Stimulated activated CD4-positive, alpha-beta T cell treated with anti-CD3 and anti-CD28 coated beads, Interleukin-1b, Interleukin-23, amount 100 ng/mL, for 4 hours (primary cell): ENCODE measurements at places on chromosomes 7 and 10.
A peak's percentile ranks its signal among the peaks of the same experiment; 100 is the strongest.

DNA sequence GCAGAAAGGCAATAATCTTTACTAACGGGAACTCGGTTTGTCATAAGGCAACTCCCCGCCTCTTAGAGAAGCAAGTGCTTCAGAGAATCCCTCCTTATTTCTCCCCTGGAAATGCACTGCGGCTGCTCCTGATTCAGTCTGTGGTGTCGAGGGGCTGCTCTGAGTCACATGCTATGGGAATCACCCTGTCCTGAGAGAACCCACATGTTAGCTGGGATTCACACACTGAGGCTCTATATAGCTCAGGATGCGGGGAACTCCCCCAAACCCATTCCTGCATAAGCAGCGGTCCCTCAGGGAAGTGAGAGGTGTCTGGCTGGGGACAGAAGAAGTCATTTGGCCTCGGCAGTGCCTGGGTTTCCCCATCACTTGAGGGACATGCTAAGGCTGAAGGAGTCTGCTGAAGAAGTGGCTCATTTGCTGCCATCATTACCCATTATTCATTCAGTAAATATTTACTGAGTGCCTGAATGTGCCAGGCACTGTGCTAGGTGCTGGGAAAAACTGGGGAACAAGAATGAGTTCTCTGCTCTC lies 87.5 kb downstream of the ATXN7L1 start:
- no peak for DNase-seq

GRCh38 chr10:90373911-90374310 lies 483.9 kb downstream of the HTR7 start:
- DNase-seq = no peak

- DNase-seq = no peak
Observed at GRCh38 chr10:74202356-74202755, 51.3 kb downstream of the ADK start.

DNA sequence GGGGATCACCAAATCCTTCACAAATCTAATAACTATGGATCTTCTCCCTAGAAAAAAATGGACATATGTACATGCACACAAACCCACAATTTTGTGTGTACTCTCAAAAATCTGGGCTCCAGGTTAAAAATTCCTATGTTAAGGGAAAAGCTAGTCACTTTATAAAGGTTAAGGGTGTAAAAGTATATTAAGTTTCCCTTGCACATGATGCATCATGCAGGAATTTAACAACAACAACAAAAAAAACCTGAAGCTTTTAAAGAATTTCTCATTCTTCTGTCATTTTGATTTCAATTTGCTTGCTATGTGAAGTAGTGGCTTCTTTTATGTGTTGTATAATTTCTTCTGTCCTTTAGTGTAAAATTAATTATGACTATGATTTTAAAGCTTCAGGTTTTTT lies 123.7 kb downstream of the CNOT4 start:
- no peak for DNase-seq

DNA sequence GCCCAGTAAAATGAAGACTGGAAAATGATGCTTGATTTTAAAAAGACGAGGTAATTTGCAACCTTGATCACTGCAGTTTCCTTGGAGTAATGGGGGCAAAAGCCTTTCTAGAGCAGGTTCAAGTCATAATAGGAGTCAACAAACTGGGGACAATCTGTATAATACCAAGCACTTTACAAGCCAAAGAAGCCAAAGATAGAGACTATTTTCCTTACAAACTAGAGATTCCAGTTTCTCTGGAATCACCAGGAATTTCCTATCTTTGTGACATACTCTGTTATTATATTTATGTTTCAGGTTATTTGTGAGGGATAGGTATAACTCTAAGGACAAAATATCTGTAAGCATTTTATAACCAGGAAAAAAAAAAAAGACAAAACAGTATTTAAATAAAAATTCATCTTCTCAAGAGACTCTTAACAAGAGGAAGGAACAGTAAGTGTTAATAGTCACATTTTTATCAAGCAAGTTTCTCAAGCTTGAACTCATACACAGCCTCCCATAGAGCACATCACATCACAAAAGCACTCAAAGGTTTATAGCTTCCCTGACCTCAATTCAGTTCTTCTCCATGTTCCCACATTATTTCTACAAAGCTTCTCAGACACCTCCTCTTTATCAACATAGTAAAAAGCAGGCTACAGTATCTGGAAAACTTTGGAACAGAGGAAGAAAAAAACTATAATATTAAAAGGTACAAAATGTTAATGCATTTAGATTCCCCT lies 18.9 kb downstream of the JMJD1C start:
- DNase-seq = no peak

- no peak for DNase-seq
Observed at GRCh38 chr7:121385800-121386179, 10.3 kb downstream of the FAM3C start.

- DNase-seq = no peak
Observed at GRCh38 chr10:14608381-14609001, 166.2 kb downstream of the FAM107B start.

DNA sequence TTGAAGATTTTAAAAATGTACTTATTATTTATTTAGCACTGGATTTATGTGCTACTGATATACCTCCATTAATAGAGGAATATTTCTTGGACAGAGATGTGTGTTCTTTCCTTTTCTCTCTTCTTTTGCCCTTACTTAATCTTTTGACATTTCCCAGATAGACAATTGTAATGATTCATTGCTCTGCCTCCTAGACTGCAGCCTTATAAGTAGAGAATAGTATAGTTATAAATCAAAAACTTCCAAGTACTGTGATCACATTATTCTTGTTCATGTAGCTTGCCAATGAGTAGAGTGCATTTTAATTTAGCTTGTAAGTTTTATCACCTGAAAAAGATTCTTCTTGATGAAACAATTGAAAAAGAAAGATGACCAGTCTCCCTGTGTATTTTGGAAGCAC lies 47.6 kb downstream of the CASD1 start:
- DNase-seq = no peak

DNA sequence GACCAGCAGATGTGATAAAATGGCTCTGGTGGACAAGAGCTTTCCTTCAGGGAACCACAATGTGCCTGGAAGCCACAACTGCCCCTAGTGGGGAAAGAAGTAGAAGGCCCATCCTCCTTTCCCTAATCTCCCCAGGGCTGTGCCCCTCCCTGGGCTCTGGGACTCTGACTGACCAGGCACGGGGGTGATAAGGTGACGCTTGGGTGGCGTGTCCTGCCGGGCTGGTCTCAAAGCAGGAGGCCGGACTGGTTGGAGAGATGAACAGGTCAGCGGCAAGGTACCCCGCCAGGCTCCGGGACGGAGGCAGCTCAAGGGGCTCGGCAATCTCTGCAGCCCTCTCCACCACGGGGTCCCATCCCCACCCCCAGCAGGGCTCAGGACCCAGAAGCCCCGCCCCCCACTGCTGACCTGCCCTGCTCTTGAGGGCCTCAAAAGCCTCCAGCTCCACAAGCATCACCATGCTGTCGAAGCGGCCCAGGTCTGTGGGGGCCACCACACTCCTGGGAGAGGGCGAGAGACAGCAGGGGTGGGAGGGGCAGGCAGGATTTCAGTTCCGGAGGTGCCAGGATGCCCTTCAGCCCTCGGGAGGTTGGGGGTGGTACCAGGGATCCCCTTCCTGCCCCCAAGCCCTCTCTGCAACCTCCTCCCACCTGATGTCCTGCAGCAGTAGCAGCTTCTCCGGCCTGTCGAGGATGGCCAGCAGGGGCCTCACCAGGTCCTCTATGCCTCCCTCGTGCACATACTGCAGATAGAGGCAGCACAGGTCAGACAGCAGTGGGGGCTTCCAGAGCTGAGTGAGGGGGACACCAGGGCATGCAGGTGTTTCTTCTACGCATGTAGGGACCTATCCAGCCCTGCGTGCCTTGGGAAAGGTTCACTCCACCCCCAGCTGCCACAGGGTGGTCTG lies 12.2 kb downstream of the LZTS2 start:
- no peak for DNase-seq

GRCh38 chr7:17368856-17369524 lies 70.5 kb downstream of the AHR start:
- DNase-seq = no peak

GRCh38 chr7:45085619-45086200 lies 3.1 kb downstream of the NACAD start:
- DNase-seq = no peak

DNA sequence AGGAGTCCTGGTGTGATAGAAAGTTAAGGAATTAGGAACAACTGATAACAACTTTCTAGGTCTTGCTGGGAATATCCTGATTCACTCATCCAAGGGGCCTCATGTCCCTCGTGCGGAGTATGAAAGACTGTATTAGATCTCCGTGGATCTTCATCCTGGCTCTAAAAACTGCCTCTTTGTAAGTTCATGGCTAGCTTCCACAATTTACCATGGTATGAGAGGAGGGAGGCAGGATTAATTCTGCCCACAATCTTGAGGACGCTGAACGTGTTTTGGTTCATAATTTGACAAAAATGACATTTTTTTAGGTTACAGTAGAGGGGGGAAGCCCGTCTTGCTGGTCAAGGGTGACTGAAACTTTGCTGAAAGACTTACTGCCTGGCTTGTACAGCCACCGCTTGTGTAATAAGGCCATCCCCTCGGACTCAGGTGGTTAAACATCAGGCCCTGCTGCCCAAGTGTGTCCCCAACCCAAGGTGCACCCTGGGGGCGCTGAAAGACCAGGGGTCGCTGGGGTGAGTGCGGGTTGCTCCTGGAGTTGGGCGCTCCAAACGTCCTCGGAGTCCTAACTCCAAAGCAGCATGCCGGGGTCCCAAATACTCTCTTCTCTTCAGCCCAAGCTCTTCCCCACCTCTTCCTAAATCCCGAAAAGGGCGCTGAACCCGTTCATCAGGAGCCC lies 733 bp downstream of the HIBADH start:
- peak; percentile 12 for DNase-seq

DNA sequence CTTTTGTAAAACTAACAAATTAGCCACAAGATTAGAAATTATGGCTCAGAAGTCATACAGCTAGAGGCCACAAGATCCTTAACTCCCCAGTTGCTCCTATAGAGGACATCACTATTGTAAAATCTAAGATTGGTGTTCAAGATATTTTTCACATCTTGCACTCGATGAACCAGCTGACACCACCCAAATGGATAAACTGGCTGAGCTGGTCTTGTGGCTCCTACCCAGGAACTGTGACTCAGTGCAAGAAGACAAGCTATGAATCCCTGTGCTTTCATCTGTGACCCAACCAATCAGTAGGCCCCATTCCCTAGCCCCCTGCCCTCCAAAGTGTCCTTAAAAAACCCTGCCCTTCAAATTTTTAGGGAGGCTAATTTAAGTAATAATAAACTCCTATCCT lies 27.9 kb upstream of the R3HCC1L start:
- DNase-seq = no peak

DNA sequence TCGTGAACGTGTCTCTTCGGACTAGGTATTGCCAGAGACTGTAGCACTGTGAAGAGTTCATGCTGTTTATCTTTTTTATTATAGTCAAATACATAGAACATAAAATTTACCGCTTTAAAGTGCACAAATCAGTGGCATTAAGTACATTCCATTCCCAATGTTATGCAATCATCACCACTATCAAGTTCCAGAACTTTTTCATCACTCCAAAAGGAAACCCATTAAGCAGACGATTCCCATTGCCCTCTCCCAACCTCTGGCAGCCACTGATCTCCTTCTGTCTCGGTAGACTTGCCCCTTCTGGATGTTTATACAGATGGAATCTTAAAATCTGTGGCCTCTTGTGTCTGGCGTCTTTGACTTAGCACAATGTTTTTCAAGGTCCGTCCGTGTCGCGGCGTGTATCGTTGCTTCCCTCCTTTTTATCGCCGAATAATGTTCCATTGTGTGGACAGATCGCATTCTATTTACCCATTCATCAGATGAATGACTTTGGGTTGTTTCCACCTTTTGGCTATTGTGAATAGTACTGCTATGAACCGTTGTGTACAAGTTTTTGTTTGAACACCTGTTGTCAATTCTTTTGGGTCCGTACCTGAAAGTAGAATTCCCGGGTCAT lies 2.7 kb downstream of the PROSER2 start:
- DNase-seq = no peak

- DNase-seq = peak; percentile 43
Observed at GRCh38 chr10:3784510-3785250, at the start of gene KLF6. Gene KLF6 (minus strand): TSS chr10:3785209. CDS start chr10:3785014, 195 bp downstream.

GRCh38 chr10:68784476-68784875 lies 42.9 kb upstream of the STOX1 start:
- DNase-seq = no peak

DNA sequence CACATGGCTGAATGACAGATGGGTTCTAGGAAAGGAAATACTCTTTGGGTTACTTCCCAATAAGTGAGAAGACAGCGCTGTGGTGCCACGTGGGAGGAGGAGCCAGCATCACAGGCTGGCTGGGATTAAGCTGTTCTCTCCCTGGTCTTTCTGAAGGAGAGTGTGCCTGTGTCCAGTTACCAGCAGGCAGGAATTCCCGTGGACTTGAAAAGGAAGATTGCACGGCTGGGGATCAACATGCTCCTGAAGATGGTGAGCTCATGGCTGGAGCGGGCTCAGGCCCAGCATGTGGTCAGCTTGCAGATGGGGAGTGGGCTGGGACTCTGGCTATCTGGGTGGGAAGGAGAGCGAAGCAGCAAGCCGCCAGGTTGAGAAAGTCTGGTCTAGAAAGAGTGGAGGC lies 8.1 kb downstream of the ADCK2 start:
- DNase-seq = no peak

DNA sequence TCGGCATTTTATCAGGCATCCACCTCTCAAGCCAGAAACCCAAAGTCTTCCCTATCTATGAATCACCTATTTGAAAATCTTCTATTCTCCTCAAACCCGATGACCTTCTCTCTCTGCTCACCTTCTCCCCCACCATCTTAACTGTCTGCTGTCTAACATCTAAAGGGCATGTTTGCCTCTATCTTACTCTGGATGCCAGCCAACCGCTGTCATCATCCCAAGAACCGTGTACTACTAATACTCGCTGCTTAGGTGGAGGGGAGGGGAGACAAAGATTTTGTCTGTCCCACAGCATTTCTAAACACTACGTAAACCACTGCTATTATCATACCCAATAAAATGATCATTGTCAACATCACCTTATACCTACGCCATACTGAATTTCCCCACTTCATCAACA lies 29.5 kb downstream of the PAXIP1 start:
- no peak for DNase-seq

DNA sequence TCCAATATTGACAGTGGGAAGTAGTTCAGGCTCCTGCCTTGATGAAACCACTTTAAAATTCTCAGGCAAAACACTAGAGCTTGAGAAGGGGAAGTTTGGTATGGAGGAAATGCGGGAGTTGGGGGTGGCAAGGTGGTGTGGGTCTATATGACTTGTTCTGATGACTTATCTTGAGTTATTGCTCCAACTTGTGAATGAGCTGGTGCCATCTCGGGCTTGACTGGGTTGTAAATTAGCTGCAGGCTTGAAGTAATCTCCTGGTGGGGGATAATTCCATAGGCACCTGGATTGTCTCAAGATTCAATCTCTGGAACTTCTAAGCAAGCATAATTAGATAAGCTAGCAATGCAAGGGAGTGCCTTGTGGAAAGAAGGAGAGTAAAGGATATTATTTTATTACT lies 29.0 kb downstream of the MRPL32 start:
- DNase-seq = no peak
